Activated T-cell treated with anti-CD3 and anti-CD28 coated beads for 1 hour (primary cell): ENCODE measurements at places on chromosomes 13 and 19.

DNA sequence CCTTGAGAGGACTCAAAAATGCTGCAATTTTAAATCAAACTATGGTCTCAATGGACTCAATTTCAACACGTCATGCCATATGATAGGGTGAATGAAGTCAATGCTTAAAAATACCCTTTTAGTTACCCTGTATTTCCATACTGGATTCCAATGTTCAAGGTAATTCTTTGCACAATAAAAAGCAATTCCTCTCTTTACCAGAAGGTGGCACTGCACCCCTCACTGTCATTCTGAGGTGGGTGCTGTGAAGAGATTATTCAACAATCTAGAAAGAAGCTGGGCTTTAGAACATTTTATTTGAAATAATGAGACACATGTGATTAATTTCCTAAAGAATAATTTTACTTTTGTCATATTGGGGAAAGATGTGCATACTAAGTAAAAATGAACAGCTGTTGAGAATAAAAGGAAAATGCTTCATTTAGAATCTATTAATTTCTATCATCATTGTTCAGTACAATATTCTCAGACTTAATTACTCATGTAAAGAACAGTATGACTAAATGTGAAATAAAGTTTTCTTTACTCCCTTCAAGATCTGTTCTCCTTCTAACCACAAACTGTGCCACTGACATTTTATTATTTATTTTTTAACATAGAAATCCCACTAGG lies 789.1 kb downstream of the GPC5 start:
- DNase-seq = no peak

GRCh38 chr19:7483720-7484201 lies 5.1 kb downstream of the PEX11G start:
- DNase-seq = no peak

DNA sequence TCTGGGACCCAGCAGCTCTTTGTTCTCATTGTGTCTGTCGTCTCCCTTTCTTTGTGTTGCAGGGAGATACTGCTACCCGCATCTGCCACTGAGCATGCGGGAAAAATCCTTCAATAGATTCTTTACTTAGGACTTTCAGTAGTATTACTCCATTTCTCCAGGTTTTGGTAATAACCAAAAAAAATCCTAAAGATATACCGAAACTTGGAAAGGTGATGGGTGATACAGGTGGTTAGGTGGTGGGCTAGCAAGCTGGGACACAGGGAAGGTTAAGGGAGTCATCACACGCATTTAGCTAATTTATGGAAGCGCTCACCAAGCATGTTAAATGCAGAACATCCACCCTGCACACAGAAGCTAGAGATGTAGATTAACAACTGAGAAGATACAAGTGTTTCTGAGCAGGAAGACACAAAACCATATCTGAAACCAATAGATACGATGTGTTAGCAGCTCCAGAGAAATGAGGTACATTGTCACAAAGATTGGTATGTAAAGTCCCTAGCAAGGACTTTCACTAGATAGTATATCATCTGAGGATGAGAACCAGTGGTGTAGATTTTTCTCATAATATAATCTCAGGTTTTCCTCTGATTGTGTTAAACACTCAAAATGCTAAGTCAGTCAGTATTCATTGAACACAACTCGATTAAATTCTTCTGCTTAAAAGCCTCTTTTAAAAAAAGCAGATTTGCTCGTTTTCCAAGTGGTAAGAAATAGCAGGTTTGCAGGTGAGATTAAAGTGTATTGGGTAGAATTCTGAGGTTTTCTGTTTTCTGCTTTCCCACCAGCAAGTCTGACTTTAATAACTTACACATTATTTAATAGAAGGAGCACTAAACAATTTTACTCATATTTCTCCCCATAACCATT lies 1.2 kb upstream of the SLAIN1 start:
- no peak for DNase-seq

GRCh38 chr19:42126574-42126973 lies 5.7 kb downstream of the POU2F2 start:
- no peak for DNase-seq

DNA sequence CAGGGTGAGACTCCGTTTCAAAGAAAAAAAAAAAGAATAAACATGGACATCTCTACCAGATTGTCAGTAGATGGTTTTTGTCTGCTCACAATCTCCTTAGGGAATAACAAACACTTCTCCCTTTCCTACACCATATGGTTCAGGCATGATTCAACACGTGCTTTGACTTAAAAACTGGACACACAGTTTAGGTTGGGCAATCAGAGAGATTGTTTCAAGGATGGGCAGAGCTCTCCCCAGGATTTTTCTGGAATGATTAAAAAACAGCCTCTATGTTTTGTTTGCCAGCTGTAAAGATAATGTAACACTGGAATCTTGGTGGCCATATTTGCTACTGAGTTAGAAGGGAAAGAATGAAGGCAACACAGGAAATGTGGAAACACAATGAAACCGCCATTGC lies 150.1 kb upstream of the TSC22D1 start:
- no peak for DNase-seq

GRCh38 chr13:24648983-24649687 lies 31.1 kb upstream of the ATP12A start:
- DNase-seq = no peak

DNA sequence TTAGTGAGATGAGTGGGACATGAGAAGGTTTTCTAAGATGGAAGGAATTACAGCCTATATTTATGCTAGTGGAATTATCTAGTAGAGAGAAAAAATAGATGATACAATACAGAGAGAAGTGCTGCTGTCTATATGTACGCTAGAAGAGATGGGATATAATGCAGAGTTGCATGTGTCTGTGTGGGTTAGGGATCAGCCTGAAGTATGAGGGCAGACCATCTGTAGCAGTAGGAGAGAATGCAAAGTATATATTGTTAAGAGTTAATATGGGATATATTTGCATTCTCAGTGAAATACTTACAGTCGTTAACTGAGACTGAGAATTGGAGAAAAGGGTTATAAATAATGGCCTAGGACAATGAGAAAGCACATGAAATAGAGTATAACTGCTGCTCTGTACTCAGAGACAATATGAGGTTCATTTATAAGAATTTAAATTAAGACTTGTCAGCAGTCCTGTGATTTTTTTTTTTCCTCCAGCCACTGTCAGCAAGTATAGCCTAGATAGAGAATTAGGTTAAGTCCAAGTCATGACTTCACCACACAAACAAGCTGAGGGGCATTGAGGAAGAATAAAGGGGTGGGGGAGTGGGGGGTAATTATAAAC lies 77.8 kb downstream of the SLITRK1 start:
- no peak for DNase-seq

DNA sequence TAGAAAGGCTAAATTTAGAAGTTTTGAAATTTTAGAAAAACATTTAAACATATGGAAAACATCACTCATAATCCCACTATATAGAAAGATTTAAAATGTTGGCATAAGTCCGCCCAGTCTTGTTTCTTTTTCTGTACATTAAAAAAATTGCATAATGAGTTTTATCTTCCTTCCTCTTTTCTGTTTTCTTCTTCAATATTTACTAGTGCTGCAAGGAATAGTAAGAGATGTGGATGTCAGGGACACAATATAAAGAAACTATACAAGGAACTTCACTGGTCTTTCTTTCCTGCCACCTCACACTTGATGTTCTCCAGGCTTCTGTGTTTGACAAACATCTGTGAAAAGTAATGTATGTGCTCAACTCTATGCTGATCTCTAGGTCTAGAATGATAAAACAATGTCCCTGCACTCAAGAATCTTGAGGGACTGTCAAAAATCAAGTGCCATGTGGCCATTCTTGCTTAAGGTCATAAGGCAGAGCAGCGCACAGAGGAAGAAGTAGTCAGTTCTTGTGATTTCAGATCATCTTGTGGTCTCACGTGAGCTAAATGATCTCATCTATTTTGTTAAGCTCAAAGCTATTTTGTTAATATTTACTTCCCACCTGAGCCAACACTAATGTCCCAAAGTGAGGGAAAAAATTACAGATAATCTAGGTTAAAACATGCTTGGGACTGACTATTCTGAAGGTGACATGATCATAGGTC lies 186.9 kb upstream of the OBI1 start:
- DNase-seq = no peak

DNA sequence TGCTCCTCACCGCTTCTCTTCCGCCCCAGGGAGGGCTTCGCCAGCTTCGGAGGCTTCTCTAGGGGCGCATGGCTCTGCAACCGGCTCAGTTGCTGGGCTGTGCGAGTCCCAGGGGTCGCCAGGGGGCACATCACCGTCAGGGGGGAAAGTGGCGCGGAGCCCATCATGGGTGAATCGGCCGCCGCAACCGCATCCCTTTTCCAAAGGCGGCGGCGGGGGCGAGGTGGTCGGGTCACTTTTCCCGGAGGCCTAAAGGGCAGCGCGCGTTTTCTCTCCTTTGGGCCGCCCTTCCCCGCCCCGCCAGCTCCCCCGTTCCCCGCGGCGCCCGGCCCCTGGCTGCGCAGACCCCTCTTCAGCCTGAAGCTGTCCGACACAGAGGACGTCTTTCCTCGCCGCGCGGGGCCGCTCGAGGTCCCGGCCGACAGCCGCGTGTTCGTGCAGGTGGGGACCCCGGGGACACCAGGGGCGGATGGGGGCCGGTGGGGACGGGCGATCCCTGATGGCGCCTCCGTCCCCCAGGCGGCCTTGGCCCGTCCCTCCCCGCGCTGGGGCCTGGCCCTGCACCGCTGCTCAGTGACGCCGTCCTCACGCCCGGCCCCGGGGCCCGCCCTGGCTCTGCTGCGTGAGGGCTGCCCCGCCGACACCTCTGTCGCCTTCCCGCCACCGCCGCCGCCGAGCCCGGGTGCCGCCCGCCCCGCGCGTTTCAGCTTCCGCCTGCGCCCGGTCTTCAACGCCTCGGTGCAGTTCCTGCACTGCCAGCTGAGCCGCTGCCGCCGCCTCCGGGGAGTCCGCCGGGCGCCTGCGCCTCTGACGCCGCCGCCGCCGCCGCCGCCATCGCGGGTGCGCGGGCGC lies 1.7 kb downstream of the TGFBR3L start:
- DNase-seq = no peak
